ENCODE measurements at places on chromosomes 6 and 20. TPM values are rescaled to one million over a fixed set of nuclear protein-coding genes. Genes with fewer than 3 reads are reported as not detected.

GRCh38 chr20:33407251-33407650 lies 5.9 kb upstream of the CDK5RAP1 start:
- no peak for DNase-seq

- no peak for DNase-seq
Observed at GRCh38 chr6:26295691-26296555, 69.1 kb upstream of the BTN3A2 start.

DNA sequence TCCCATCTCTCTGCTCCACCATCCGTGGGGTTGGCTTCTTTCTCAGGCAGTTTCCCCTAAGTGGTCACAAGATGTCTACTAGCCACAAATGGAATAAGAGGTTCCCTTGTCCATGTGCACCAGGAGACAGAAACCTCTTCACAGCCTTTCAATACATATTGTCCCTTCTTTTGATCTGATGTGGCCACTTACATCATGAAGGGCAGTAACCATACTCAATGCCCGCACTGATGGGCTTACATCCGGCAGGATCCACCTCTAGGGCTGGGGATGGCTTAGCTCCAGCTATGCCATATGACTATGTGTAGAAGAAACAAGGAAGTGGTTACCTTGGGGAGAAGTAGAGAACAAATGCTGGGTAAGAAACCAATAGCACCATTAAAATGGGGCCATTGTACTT lies 64.4 kb downstream of the PLEKHG1 start:
- no peak for DNase-seq

DNA sequence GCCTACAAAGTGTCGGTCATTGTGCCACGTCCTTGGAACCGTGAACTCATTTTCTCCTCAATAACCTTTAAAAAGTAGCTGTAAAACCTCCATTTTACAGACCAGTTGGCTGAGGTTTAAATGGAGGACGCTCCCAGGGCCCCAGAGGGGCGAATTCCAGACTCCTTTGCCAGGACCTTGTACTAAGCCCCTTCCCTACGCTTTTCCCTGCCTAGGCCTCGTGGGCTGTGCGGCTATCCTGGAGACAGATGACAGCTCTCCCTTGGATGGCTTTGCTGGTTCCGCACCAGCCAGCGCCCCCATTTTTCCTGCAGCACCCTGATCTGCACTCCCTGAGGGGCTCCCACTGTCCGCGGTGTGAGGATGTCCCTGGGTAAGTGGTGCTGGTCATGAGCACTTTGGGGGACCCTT lies 12.1 kb upstream of the SNHG17 start:
- DNase-seq, result no peak

Gene RBM12
- total RNA-seq, result 18.4 TPM

Data from right atrium auricular region (tissue), 2 donors.